ENCODE measurements at places on chromosomes 4 and X.

DNA sequence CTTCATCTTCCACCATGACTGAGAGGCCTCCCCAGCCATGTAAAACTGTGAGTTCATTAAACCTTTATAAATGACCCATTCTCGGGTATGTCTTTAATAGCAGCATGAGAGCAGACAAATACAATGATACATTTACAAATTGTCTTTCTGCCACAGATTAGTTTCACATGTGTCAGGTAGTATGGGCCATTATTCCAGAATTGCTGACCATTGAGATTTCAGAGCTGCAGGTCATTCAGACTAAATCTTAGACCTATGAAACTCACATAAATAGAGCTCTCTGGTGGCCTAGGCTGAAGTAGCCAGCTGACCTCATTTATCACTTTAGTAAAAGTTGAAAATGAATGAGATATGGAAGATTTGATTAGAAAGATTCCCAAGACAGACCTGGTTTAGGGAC is 105.8 kb downstream of the FIP1L1 start:
- no peak for DNase-seq

- no peak for DNase-seq
Measured at GRCh38 chrX:154908821-154909220, 22.7 kb downstream of the F8A1 start.

GRCh38 chr4:8153441-8153840 is 5.2 kb downstream of the ABLIM2 start:
- no peak for DNase-seq

- DNase-seq: no peak
Measured at GRCh38 chr4:109760682-109761081, 30.8 kb upstream of the PLA2G12A start.

- DNase-seq: no peak
Measured at GRCh38 chr4:112509243-112510141, 6.5 kb downstream of the NEUROG2 start.

DNA sequence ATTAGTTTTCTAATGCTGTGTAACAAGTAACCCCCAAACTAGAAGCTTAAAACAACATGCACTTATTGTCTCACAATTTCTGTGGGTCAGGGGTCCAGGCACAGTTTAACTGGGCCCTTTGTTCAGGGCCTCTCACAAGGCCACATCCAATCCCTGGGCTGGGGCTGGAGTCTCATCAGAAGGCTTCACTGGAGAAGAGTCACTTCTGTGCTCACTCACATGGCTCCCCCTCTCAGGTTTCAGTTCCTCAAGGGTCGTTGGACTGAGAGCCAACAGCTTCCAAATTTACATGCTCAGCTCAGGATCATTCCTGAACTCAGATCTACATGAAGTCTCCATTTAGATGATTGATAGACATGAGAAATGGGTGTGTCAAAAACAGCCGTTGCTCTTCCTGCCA is 77.1 kb downstream of the EVC start:
- no peak for DNase-seq

DNA sequence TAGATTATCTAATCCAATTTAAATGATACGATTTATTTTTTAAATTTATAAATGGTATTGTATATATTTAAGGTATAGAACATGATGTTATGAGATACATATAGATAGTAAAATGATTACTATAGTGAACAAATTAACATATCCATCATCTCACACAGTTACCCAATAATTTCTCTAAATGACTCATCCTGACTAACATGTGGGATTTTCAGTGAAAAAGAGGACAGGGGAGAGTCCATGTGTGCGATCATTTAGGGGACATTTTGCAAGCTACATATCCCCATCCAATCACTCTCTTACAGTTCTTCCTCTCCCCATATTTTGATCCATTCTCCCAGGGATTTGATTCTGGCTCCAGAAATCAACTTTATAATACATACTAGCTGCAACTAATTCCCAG is 88.2 kb downstream of the ABCB7 start:
- no peak for DNase-seq

Measured in LoVo (cell line).